SJSA1 (cell line): ENCODE measurements at places on chromosomes 4 and X. TPM values are rescaled to one million over a fixed set of nuclear protein-coding genes. Genes with fewer than 3 reads are reported as not detected.

The IBSP gene
- total RNA-seq = 0.19 and 0.21 TPM in 2 replicates

The TEX13B gene
- total RNA-seq = not detected in 2 replicates

The LRRC66 gene
- 0.05 TPM in 1 of 2 replicates, not detected in the other for total RNA-seq

The RHOXF1 gene
- not detected in 2 replicates for total RNA-seq

The SLC16A2 gene
- 11.9 and 14.1 TPM in 2 replicates for total RNA-seq

The MAGEB2 gene
- not detected in 2 replicates for total RNA-seq

The WDR17 gene
- total RNA-seq = 0.41 and 0.58 TPM in 2 replicates

The HPGDS gene
- not detected in 2 replicates for total RNA-seq

The DMRTC1 gene
- total RNA-seq = not detected in 2 replicates

The SOWAHB gene
- not detected in 2 replicates for total RNA-seq

The PPP4R3C gene
- total RNA-seq = not detected in 2 replicates

The HGFAC gene
- total RNA-seq = 0.42 TPM in 1 of 2 replicates, not detected in the other

The CXorf65 gene
- total RNA-seq = not detected in 2 replicates

The TRIM60 gene
- not detected in 2 replicates for total RNA-seq

- no peak for DNase-seq
These were observed 57.8 kb upstream of the ADGRA3 start for GRCh38 chr4:22573641-22574040.

DNA sequence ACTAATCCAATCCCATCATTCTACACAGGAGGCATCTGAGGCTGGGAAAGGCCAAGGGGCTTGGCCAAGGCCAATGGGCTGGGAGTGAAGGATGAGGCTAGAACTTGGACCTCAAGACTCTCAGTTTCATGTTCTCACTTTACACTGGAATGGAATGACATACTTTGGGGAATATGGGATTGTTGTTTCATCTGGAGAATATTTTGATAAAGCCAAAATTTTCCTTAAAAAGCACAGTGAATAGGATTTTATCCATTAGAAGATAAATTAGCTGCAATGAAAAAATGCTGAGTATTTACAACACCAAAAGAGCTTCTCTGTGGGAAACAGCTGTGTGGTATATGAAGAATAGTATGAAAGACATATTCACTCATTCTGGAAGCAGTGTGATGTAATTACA lies 29.3 kb downstream of the SMIM20 start:
- no peak for DNase-seq

DNA sequence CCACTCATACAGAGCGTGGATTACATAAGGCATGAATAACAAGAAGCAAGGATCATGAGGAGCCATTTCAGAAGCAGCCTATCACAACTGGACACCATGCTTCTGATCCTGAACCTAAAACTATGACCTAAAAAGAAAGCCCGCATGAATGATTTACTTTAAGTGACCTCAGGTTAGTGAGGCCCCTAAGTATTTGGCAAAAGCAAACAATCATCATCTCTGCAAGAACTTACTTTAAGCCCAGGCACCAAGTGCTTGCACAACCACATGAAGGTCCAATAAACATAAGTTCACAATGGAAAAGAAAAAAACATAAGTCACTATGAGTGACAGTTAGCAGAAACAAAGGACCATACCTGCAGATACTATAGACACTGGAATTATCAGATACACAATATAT lies 7.9 kb upstream of the MBTPS2 start:
- no peak for DNase-seq

GRCh38 chr4:109123951-109124350 lies 178.5 kb downstream of the COL25A1 start:
- DNase-seq = no peak

GRCh38 chrX:13167481-13168231 lies 123.2 kb upstream of the FAM9C start:
- DNase-seq = no peak

DNA sequence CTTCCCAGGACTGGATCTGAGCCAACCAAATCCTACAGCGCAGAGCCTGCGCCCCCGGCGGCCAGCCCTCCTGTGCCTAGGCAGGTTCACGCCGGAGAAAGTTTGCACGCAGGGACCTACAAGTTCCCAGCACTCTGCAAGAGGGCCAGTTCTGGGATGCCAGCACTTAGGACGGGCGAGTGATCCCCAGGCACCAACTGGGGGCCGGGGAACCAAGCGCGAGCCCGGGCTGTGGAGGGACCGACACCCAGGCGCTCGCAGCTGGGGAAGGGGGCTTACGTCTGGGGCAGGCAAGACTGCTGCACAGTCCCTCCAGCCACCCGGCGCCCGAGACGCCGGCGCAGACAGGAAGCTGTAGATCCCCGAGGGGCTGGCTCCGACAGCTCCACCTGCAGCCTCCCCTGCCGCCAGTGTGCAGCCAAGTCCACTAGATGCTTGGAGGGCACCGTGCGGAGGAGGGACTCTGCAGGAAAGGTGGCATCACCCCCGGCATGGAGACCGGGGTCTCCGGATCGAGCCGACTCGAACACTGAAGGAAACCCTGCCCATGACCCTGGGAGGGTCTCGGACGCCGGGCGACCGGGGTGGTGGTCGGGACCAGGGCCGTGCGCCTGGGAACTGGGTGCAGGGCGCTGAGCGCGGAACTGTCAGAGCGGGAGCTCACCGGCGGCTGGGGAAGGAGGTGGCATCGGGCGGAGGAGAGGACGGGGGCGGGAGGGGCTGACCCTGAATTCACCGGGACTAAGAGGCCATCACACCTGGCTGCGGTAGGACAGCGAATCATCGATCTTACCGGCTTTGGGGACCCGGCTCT lies 566 bp downstream of the CORIN start:
- DNase-seq = peak; percentile 32

DNA sequence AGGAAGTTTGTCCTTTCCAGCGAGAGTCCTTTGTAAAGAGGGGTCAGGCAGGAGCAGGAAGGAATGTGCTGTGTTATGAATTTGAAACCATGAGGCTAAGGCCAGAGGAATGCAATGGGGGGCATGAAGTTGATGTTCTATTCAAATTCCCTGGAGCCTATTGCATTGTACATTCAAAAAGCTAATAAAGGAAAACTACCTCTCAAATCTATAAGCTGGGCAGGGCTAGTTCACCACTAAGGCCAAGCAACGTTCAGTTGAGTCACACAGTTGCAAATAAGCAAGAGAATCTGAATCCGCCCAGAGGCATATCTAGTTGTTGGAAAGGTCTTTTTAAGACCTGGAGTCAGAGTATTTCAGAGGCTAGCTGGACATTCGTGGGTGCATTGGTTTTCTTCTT lies 148.3 kb downstream of the DCTD start:
- peak; percentile 79 for DNase-seq

DNA sequence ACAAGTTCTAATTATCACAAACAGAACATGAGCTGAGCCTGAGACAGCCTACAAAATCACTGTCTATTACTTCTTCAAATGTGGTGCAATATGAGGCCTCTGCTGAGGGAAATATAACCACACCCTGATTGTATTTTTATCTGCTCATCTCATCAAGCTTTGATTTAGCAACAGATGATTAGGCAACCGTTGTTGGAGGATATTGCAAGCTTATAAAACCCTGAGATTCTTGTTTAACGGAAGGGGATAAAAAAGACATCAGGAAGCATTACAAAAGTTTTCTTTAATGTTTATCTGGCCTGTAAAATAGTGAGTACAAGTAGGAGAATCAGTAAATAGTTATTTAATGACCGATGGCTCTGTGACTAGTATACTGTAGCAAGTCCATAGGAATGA lies 108.5 kb downstream of the ZNF330 start:
- no peak for DNase-seq

DNA sequence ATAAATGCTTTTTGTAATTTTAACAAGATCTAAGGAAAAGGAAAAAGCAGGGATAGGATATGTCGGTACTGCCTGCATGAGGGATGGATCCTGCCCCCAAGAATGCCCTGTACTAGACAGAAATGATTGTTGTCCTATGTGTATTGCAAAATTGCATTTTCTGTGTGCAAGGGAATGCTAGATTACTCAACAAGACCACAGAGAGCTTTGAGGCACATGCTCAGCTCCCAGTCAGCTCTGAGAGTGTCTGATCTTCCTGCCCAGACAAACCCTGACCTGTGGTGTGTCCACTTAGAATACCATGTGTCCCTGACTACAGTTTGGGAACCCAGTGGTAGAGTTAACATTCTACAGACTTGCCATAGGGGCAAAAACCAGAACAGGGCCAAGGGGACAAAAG lies 129.2 kb upstream of the PAK3 start:
- no peak for DNase-seq

DNA sequence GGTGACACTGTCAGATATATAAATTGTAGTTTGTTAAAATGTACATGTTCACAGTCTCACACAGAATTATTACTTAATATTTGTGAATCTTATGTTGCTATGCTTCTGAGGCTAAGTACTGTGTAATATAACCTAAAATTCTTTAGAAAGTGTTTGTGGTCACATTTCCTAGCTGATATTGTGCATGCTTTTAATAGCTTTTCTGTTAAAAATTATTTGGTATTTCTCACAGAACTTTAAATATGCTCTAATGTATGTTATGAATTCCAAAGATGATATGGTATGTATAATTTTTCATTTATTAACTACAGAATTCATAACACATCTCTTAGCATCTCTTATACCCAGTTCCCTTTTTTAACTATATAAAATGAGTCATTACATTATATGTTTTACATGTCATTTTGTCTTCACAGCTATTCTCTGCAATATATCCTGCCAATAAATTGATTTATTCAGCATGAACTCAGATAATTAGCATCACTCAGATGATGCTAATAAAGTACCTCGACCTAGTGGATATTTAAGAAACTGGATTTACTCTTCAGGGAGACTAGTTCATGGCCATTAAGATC lies 9.3 kb downstream of the PTPN13 start:
- DNase-seq = no peak

- DNase-seq = no peak
These were observed 44.6 kb downstream of the GABRB1 start for GRCh38 chr4:47075919-47076318.

DNA sequence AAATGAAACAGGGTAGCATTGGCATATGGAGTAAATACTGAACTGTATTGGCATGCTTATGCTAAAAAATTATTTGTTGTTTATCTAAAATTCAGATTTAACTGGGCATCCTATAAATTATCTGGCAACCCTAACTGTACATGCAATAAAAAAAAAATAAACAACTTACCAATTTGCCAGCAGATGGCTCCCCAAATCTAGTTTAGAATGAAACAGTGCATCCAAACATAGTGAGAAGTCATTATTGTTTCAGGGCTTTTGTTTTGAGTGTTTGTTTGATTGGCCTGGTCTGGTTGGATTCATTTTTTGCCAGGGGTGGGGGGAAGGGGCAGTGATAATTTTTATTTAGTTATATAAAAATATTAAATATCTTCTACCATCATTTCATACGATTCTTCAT lies 12.8 kb upstream of the NSUN7 start:
- no peak for DNase-seq

GRCh38 chrX:110421500-110422455 lies 63.1 kb downstream of the RTL9 start:
- no peak for DNase-seq

DNA sequence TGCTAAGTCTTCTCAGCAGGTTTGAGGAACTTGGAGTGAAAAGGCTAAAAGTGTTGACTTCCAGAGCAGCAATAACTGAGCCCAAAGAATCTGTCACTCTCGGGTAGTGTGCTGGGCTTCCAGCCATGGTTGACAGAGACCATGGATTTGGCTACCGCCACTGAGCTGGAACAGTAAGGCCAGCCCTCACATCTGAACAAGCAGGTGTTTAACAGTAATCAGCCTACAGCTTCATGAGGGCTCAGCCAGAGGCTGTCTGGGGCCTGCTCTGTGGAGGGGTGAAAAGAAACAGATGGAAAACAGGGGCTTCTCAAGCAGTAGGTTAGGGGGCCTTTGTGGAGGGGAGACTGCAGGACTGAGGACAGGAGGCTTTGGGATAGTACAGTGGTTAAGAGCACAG lies 14.9 kb downstream of the RASL11B start:
- DNase-seq = no peak

- DNase-seq = no peak
These were observed 131.5 kb upstream of the NDP start for GRCh38 chrX:44104699-44105098.

DNA sequence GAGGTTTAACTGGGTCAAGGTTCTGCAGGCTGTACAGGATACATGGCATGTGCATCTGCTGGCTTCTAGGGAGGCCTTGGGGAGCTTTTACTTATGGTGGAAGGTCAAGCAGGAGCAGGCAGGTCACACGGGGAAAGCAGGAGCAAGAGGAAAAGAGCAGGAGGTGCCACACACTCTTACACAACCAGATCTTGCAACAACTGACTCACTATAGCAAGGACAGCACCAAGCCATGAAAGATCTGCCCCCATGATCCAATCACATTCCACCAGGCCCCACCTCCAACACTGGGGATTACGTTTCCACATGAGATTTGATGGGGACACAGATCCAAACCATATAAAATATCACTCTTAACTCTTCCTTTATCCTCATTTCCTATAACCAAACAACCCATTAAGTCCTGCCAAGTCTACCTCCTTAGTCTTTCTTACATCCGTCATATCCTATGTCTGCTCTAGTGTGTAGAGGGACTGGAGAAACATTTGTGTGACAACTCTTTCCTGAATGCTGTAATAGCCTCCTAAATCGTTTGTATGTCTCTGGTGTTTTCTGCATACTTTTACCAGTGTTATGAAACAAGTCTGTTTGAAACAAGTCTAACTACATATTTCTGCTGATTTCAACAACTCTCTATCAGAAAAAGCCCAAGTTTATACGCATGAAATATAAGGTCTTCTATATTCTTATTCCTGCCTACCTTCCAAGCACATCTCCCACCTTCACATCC lies 8.3 kb upstream of the RAP2C start:
- no peak for DNase-seq

DNA sequence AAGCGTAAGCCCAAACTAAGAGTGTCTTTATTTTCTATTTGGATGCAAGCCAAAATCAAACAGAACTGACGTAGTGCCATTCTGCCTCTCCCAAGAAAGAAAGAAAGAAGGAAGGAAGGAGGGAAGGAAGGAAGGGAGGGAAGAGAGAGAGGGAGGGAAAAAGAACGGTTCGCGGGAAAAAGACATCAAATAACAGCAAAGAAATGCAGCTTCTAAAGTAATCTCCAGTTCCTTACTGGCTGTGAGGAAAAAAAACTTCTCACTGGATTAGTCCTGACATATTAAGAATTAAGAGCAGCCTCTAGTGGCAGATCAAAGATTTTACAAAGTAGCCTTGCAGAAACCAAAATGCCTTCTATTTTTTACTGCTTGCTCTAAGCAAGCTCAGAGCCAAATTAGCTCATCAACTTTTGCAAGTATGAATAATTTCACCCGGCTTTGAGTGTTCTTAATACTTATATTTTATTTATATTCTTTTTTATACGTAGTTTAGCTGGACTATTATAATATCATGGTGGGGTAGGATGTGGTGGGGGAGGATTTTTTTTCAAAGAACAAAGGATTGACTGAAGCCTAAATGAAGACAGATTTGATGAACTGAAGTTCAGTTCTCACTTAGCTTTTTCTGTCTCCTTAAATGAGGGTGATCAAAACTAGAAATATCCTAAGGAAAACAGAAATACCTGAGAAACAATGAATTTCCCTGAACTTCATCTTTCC lies 36.6 kb downstream of the PITX2 start:
- DNase-seq = no peak

- no peak for DNase-seq
These were observed 64.4 kb upstream of the ENPEP start for GRCh38 chr4:110411574-110412011.

GRCh38 chr4:27368781-27369180 lies 508.1 kb downstream of the STIM2 start:
- no peak for DNase-seq
